ENCODE measurements at places on chromosomes 2 and 18. TPM values are rescaled to one million over a fixed set of nuclear protein-coding genes. Genes with fewer than 3 reads are reported as not detected.

DNA sequence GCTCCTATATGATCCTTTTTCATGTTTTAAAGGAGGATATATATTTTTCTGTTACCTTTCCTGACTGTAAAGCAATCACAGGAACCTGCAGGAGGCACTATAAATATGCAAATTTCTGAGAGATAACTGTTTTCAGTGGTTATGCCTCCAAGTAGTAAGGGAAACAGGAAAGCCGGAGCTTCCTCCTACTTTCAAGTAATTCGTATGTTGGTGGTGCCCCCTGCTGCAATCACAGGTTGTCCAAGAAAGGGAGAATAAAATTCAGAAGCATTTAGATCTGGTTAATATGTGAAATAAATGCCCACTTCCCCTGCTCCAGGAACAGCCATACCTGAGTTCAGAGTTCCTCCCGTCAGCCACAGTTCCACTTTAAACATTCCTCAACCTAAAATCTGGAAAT is 12.0 kb upstream of the BCL11A start:
- DNase-seq, result peak; percentile 74

GRCh38 chr2:233173115-233173514 is 78.4 kb upstream of the ATG16L1 start:
- DNase-seq, result no peak

DNA sequence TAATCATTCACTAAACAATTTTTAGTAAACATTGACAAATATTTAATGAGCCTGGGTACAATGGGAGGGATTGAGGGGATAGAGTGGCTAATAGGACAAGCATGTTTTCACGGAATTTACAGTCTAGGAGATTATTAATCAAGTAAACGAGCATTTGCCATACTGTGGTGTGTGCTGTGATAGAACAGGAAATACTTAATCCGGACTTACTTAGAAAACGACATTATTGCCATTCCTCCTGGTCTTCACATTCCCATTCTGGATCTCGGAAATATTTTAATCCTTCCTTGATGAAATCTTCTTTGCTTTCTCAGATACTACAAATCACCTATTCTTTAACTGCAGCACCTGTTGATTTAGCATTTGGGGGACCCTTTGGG is 905 bp downstream of the TTLL4 start:
- DNase-seq, result no peak

DNA sequence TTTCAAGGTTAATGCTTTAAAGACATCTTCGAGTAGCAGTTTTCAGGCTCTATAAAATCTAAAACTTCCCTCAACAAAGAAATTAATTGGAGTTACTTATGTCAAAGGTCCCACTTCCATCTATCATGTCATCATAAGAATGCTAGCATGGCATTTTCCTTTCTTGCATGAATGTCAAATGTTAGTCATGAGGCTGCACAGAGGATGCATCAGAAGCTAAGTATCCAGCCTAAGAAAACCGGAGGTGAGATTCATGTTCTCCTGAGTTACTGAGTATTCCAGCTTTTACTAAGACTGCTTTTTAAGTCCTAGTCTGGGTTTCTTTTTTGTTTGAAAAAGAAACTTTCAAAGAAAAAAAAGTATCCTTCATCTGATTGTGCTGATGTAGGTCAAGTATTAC is 130.6 kb upstream of the CDH19 start:
- no peak for DNase-seq

DNA sequence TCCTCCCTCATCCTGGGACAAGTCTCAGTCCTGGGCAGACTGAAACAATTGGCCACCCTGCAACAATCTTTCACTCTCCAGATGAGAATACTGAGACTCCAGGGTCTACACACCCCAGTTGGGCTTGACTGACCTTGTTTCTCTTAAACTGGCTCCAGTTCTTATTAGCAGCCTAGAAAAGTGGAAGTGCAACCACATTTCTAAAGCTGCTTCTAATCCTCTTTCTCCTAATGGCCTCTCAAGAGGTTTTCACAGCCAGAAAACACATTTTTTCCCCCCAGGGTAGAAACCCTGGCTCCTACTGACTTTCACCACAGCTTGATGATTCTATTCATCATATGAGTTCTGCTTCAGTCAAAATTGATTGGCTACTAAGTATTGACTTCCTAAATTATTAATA is 45.8 kb downstream of the SLC4A5 start:
- peak; percentile 27 for DNase-seq

DNA sequence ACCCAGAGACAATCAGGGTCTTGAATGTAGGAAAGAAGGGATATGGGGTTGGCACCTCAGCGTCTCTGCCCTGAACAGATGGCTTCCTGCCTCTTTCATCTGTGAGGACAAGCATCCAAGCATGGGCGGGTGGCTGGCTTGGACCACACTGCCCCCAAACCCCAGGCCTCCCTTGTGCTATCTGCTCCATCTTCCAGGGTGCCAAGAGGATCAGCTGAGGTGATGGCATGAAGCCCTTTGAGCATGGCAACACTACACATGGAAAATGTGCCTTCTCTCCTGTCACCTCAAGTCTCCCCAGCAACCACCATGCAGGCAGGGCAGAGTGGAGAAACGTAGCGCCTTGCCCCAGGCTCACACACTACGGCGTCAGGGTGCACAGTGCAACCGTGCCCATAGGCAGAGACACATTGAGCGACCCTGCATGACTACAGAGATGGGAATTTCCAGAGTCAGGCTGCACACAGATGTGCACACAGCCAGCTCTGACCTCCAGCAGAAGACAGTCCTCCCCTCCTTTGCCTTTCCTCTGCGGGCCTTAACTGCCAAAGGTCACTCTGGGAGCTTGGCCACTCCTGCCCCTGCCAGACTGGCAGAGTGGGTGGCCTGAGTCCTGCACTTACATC is 1.5 kb downstream of the KCNIP3 start:
- DNase-seq, result no peak

GRCh38 chr2:159091976-159092375 is 123.5 kb downstream of the TANC1 start:
- DNase-seq, result peak; percentile 58

GRCh38 chr2:152097801-152098495 is 896 bp downstream of the CACNB4 start:
- peak; percentile 31 for DNase-seq

The SLC4A3 gene
- not detected for total RNA-seq

The TMEM200C gene
- total RNA-seq, result not detected
